ENCODE measurements at places on chromosomes 5 and 9.

DNA sequence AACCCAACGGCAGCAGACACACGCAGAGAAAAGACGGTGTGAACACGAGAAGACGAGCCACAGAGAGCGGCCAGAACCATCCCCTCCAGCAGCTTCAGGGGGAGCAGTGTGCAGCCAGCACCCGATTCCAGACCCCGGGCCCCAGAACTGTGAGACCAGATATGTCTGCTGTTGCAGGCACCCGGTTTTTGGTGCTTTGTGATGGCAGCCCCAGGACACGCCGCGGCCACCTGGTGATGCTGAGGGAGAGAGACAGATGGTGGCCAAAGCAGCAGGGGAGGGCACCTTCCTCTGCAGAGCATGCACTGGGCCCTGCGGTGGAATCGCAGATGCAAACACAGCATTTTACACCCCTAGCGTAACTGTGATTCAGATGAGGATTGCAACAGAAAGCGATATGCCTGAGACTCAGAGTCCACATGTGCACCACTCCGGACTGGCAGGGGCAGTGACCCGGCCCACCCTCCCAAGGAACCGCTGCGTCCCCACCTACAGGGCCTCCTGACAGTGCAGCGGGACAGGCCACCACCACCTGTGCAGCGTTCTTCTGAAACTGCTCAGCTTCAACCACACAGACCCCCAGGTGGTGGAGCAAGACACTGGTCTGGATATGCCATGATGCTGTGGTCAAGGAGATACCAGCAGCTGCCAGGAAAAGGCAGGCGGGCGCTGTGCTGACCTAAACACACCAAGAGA lies 24.0 kb downstream of the ZDHHC11B start:
- DNase-seq = no peak

DNA sequence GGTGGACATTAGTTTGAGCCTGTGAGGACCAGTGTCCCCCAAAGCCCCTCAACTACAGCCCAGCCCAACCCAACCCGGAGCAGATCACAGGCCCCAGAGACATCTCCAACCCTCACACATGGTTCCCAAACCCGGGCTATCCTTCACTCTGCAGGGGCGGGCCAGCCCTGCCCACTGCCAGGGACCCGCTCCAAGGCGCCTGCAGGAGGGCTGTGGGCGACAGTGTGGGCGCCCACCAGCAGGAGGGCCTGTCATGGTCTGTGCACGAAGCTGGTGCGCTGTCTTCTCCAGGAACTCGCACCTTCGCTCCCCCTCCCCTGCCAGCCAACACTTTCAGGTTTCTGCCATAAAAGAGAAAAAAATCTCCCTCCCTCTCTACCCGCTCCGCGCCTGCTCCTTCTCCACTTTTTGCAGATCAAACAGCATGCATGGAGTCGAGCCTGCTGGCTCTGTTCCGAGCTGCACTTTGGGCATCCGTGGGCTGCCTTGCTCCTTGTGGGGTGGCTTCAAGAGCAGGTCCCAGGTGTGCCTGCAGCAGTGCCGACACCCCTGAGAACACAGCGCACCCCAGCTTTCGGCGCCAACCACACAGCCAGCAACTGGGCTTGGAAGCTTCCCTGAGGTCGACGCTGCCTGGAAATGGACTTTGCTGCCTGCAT lies 133.7 kb upstream of the PPP1R26 start:
- DNase-seq = peak; percentile 5

DNA sequence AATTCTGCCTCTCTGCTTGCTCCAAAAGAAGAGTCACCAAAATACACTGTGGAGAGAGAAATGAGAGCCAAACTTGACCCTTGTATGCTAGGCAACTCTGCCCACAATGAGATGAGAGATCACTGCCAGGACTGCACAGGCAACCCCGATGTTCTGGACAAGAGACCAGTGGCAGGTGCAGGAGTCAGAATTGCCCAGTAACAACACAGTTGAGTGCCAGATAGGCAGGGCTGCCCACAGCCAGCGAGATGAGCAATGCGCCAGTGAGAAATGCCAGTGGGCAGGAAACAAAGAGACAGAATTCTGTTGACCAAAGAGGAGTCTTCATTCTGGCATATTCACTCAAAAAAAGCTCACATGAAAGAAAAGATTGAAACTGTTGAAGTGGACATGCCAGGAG lies 570.7 kb downstream of the CAAP1 start:
- DNase-seq = no peak

- no peak for DNase-seq
Measured at GRCh38 chr5:76487821-76488220, 84.7 kb downstream of the IQGAP2 start.

GRCh38 chr9:136694163-136694871 lies 7.1 kb upstream of the AGPAT2 start:
- DNase-seq = peak; percentile 85

- DNase-seq = peak; percentile 91
Measured at GRCh38 chr5:133423618-133424282, 188.6 kb downstream of the FSTL4 start.

- no peak for DNase-seq
Measured at GRCh38 chr9:28342815-28343338, 769.6 kb upstream of the C9orf72 start.

- no peak for DNase-seq
Measured at GRCh38 chr9:36559036-36559695, 13.5 kb upstream of the MELK start.

GRCh38 chr9:110152704-110153374 lies 55.1 kb downstream of the C9orf152 start:
- no peak for DNase-seq

DNA sequence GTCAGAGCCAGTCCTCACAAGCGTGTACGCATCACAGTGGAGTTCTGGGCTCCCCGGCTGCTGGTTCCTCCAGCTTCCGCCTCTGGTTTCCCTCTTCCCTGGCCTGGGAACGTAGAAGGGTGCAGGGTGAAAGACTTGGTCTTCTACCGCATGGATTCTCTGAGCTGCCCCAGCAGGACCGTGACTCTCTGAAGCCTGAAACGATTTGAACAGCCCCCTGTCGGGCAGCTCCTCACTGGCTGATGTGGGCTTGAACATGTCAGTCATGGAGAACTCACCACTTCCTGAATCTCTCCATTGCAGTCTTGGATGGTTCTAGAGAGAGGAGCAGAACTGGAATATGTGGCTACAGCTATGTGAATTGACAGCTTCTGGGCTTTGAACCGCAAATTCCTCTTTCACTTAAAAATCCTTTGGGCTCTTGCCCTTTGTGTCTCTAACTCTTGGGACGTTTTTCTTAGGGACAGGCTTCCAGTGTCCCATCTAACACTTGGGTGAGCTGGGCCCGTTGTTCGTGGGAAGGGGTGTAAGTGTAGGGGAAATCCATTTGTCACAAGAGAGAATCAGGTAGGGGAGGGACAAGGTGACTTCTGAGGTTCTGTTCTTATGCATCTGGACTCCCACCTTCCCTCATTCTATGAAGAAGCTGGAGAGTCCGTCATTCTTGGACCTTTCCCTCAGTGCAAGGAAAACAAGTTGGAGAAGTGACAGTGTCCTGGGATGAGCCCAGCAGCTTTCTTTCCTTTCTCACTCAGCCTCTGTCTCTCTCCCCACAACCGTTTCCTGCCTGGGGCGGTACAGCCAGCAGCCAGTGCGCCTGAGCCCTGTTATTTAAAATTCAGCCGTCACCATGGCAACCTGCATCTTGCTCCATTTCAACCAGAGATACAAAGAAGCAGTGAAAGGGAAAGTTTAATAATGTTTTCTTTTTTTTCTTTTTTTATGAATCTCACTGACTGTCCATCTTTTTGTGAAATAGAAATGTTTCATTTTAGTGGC lies 84.7 kb downstream of the PTTG1 start:
- DNase-seq = peak; percentile 56

GRCh38 chr9:128120741-128121465 lies 6.6 kb downstream of the PTGES2 start:
- DNase-seq = no peak

DNA sequence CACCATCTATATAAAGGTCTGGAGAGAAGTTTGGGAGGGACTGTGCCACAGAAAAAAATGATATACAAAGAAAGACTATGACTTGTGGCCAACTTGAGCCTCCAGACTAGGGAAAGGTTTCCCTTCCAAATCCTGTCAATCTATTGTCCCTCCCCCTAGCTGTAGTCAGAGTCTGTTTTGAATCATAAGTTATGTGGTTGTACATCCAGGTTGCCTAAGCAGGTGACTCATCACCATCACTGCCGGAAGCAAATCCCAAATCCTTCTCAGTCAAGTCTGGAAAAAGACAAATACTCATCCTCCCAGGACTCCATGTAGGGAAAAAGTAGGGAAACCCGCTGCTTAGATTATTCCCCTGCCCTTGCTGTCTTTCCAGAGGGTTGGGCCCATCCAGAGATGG lies 235.7 kb downstream of the CDK5RAP2 start:
- DNase-seq = no peak

DNA sequence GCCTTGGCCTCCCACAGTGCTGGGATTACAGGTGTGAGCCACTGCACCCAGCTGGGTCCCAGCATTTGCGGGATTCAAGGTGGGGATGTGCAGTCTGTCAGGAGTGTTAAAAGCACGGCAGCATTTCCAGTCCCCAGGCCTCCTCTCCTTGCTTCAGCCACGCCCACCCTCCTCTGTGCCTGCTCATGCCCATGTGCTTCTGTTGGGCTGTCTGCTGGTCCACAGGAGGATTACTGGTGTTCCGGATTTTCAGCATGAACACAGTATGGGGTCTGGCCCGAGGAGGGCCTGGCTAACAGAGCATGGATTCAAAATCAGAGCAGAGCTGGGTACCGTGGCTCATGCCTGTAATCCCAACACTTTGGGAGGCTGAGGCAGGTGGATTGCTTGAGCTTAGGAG lies 5.5 kb downstream of the ARRDC1 start:
- DNase-seq = no peak

- DNase-seq = no peak
Measured at GRCh38 chr9:135413086-135413375, 66.6 kb upstream of the PPP1R26 start.

DNA sequence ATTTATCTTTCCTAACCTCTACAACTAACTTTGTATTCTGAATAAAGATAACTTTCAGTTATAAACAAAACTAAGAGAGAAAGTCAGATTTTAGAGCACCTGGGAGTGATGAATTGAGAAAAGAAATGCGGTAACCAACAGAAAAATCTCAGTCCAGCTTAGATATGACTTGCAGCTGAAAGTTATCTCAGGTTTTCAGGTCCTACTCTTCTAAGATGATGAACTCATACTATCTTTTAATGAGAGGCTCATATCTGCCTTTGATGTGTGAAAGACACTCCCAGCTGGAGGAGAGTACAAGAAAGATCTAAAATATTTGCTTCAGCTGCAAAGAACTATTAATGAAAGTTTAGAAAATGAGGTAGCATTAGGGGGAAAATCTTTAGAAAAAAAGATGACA lies 190.5 kb downstream of the DENND1A start:
- no peak for DNase-seq

- DNase-seq = no peak
Measured at GRCh38 chr9:134185536-134186011, 21.2 kb upstream of the RNU6ATAC start.

- no peak for DNase-seq
Measured at GRCh38 chr9:127018935-127019334, 103.5 kb downstream of the ANGPTL2 start.

DNA sequence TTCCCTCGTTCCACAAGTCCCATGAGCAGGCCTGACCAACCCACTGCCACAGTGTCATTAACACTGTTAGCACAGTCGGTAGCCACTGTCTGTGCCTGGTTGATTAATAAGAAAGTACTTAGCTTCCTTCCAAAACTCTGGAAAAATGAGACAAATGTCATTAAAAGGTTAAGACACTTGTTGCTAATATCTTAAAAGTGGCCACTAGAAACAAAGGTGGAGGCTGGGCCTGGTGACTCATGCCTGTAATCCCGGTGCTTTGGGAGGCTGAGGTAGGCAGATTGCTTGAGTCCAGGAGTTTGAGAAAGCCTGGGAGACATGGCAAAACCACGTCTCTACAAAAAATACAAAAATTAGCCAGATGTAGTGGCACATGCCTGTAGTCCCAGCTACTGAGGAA lies 194.0 kb downstream of the PDZD2 start:
- DNase-seq = no peak
